ENCODE measurements at places on chromosomes 1 and 21.

DNA sequence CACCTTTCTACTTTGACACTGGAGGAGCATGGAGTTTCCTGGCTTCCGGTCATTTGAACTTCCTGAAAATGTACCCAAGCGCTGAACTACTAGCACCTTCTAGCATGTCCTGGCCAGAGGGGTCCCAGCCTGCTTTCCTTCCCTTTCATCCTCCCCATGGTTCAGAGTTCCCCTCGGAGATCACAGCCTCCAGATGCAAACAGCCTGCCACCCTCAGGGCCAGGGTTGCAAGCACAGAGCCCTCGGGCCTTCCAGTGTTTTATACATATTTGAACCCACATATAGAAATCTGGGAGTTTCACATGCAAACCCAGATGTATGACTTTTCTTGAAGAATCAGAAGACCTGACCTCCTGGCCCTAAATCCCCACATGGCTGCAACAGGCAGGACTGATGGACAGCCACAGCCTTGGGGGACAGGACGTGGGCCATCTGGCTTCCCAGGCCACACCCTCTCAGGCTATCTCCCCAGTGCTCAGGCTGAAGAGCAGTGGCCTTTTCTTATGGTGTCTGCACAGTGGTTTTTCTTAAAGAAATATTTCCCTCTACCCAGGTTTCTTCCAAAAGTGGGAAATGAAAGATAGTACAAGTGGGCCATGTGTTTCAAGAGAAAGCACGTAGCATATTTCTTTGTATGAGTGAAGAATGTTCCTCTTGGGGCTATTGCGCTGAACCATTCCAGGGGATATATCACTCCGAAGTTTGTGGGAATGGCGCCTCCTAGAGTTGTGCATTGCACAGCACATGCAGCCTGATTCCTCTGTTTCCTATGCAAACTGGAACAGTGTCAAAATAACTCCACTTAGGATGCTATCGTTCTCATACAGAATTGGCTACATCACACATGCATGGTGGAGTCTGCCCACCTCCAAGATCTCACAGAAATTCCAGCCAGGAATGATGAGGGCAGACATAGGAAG, 232.0 kb upstream of the VAMP3 start:
- no peak for DNase-seq

DNA sequence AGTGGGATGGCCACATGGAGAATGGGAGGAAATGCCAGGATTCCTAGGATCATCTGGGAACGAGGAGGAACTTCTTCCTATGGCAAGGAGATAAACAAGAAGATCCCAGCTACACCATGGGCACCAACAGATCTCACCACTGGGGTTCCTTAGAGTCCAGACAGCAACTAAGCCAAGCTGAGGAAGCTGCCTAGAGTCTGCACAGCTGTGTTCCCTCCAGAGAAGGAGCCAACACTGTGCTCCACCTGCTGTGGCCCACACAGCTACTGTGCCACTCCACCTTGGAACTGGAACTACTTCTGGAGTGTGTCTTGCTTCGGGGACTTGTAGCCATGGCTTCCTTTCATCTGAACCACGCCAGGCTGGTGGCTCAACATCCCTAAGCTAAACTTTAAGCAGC, 6.0 kb downstream of the IFNAR1 start:
- no peak for DNase-seq

GRCh38 chr1:246641394-246641793, 75.1 kb downstream of the CNST start:
- no peak for DNase-seq

- no peak for DNase-seq
These were observed 293.0 kb downstream of the MRPL39 start for GRCh38 chr21:25314247-25314646.

- DNase-seq, result no peak
These were observed 191.7 kb upstream of the ESRRG start for GRCh38 chr1:216914974-216915373.

GRCh38 chr1:77319036-77319705, 37.4 kb downstream of the AK5 start:
- no peak for DNase-seq

DNA sequence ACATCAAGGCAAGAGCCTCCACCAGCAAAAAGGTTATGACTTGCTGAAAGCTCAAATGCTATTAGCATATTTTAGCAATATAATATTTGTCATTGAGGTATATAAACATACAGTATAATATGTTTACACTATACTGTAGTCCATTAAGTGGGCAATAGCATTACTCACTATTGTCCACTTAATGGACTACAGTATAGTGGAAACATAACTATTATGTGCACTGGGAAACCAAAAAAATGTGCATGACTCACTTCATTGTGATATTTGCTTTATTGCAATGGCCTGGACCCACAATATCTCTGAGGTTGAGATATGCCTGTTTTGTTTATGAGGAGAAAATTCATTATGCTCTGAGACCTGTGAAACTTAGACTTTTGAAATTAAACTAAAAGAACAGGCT, 300.0 kb downstream of the BARHL2 start:
- no peak for DNase-seq

DNA sequence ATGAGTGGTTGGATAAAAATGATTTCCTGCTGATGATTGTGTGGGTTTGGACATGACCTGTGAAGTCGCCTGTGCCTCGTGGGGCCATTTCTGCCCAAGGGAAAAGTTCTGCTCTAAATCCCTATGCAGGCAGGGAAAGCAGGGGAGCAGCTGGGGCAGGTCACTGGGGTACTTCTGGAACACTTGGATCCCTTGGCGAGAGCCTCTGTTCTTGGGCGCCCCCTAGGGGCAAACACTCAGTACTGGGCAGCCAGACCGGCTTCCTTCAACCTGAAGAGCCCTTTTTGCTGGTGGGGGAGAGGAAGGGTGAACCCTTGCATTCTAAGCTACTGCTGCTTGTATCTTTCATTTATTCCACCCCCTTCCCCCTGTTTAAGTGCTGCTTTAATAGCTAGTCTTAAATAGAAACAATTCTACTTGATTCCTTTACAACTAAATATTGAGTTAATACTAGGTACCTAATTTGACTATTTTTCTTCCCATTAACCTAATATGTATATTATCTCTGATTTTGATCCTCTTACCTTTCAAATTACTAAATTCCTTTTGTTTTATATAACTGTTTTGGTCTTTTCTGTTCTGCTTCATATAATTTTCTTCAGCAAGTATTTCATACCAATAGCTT, 5.1 kb upstream of the CLEC20A start:
- DNase-seq, result peak; percentile 80

DNA sequence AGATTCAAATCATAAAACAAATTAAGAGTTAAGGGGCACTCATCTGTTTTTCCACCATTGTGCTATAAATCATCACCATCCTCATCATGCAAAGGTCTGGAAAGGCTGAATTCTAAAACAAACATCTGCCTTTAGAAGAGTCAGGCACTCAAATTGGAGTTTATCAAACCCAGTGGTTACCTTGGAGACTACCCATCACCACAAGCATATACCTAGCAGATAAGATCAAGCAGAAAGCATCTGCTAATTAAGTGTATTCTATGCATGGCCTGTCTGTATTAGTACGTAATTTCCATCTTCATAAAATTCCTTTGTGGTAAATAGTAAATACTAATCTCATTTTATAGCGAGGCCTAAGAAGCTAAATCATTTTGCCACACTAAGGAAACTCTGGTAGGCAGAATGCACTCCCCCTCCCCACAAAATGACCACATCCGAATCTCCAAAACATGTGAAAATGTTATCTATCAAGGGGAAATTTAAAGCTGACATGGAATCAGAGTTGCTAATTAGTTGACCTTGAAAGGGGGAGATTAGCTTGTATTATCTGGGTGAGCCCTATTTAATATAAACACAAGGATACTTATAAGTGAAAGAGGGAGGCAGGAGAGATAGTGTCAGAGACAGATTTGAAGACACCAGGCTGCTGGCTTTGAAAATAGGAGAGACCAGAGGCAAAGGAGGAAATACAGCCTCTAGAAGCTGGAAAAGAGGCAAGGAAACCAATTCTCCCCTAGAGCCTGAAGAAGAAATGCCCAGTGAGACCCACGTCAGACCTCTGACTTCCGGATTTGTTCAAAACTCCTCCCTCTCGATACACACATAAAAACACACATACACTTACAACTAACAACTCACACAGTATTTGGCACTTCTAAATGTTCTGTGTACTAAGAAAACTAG, 23.2 kb downstream of the ARID4B start:
- DNase-seq, result peak; percentile 33

DNA sequence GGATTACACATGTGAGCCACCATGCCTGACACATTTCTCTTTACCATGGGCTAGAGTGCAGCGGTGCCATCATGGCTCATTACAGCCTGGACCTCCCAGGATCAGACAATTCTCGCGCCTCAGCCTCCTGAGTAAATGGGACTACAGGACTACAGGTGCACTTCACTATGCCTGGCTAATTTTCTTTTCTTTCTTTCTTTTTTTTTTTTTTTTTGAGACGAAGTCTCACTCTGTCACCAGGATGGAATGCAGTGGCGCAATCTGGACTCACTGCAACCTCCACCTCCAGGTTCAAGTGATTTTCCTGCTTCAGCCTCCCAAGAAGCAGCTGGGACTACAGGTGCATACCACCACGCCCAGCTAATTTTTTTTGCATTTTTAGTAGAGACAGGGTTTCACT, 14.8 kb upstream of the KIF1B start:
- no peak for DNase-seq

DNA sequence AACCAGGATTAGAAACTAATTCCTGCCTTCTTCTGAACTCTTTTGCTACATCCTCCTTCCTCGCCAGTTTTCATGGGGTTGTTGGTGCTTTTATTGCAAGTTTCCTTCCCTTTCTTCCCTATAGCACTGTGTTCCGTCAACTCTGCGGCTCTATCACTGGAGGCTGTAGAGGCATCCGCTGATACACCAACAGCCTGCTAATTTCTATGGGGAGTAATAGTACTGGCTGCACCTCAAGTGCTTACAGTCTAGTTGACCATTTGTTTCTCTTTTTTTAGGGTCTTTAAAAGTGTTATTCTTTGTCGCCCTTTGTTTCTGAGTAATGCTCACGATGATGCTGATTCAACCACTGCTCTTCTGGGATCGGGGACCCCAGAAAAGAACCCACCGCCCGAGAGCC, 746 bp downstream of the MIS18A start:
- peak; percentile 24 for DNase-seq

- DNase-seq, result no peak
These were observed 79.6 kb downstream of the PDE4B start for GRCh38 chr1:65872301-65872700.

DNA sequence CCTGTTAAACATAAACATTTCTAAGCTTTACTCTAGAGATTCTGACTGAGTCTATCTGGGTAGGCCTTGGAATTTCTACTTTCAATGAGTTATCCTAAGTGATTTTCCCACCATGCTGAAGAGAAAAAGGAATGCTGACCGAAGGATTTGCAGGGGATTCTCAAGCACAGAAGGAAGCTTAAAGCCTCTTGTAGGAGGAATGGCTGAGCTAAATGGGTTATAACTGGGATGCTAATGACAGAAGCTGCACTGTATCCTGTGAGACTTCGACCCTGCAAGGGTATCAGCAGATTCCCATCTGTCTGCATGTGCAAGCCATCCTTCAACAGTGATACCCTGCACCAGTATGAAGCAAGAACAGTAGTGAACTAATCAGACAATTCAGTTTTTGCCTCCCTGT, 35.4 kb downstream of the SLC35D1 start:
- DNase-seq, result no peak

GRCh38 chr1:206415942-206416341, 54.3 kb upstream of the IKBKE start:
- no peak for DNase-seq

DNA sequence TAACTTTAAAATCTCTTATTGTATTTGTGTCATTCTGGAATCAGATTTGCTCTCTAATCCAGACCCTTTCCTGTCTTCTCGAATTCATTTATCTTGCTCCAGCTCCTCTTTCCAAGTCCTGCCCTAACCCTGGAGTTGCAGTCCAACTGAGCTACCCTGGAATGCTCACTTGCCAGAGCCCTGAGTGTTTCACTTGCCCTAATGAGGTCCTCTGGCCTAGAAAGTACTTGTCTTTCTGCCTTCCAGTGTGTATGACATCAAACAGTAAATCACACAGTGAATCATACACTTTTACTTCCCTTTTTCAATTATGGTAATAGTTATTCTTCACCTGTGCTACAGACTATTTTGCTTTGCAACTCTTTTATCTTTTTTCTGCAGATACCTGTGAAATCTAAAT, 96.9 kb downstream of the NEK7 start:
- DNase-seq, result peak; percentile 22

DNA sequence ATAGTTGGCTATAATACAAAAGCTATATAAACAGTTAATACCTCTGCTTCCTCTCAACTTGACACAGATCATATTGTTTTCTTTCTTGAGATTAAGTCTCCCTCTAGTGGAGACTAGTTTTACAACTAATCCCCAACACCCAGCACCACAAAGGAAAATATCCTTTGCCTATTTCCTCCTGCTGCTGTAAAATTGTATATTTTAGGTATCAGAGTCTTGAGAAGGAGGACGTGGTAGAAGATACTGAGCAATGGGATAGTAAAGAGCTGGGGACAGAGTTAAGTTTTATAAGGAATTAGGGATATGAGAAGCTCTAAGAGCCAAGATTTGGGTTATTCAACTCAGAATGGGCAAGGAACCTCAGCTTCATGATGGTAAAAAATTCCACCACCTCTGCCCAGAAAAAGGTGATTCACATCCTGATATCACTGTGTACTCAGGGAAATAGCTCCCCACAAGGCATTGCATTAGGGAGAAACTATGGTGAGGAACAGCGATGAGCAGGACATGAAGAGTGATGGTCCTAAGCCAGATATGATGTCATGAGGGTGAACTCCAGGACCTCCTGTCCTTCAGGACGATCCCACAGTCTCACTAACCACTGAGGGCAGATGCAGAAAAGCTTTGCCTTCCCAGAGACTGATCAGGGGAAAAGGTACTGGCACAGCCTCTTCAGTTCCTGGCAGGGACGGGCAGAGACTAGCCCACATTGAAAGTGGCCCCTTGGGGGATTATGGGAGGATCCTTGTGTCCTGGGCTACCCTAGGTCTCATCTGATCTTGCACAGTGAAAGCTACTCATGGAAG, 14.7 kb upstream of the CFAP126 start:
- no peak for DNase-seq

DNA sequence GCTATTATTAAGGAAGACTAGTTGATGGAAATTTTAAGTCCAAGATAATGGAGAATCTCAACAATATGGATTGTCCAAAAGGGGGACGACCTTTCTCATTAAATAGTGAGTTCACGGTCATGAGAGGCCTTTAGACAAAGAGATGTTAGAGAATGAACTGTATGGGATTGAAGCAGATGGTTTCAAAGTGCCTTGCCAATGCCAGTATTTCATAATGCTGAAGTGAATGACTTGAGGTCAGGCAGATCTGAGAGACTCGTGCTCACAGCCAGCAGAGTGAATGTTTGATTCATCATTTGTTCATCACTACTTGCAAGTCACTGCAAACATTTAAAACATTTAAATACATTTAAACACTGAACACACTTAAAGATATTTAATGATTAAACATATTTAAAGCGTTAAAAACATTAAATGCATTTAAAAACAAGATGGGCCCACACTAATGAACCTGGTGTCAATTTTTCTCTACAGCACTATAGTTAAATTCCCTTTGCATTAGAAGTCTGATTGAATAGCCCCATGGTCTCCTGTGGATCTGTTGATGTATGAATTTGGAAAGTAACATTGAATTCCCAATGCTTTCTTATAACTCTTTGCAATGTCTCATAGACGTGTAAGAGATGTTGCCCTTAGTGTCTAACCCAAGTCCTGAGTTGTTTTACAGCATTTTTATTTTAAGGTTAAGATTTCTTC, 80.7 kb downstream of the TGFB2 start:
- DNase-seq, result no peak
